ENCODE measurements at places on chromosomes 4 and X.

GRCh38 chrX:149638860-149639259 lies 7.3 kb upstream of the TMEM185A start:
- DNase-seq, result no peak

DNA sequence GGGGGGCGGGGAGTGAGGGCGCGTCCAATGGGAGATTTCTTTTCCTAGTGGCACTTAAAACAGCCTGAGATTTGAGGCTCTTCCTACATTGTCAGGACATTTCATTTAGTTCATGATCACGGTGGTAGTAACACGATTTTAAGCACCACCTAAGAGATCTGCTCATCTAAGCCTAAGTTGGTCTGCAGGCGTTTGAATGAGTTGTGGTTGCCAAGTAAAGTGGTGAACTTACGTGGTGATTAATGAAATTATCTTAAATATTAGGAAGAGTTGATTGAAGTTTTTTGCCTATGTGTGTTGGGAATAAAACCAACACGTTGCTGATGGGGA lies 1.1 kb downstream of the HTT start:
- DNase-seq, result no peak

DNA sequence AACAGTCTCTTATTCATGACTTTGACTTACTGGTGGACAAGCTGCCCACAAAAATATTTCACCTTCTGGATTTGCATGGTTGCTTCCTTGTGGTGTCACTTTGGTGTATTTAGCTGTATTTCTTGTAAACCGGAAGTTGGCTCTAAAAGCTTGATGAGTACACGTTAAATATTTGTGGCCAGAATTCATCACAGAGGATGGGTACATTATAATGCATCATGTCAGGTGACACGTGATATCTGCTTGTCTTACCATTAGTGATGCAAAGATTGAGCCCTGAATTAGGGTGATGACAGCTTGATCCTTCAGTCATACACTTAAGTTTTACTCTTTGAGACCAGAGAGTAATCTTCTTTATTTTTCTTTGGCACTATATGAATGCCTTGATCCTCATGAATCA lies 188.3 kb upstream of the RPS6KA3 start:
- DNase-seq, result no peak

DNA sequence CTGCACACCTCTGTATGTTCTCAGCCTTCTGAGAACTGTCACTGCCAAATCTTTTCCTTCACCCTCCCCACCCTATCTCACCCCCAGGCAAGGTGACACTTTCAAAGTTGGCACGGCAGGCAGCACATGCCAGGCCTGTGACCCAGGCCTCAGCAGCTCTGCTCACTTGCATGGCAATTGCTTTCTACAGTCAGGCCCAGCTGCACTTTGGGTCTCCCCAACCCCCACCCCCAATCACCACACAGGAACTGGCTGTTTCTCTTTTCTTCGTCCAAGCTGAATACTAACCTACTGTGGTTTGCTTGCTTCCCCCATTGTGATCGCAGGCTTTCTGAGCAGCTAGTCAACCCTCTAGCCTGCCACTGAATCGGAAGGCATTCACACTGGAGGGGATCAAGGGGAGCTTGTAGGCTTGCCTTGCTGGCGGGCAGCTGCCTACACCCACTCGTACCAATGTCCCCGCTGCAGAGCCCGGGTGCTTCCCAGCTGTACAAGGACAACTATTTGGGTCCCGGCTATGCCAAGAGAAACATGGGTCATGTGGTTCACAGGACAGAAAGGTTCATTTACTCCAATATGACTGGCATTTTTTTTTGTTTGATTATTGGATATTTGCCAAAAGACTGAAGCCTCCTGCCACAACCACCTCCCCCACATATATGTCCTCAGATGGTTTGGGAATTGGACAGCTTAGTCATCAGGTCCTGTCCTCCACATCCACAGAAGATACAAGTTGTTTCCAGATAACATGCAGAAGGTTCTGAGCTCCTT lies 28.1 kb downstream of the SLC25A43 start:
- DNase-seq, result no peak

- DNase-seq, result no peak
These were observed 433.8 kb upstream of the FAT1 start for GRCh38 chr4:187157380-187157958.

DNA sequence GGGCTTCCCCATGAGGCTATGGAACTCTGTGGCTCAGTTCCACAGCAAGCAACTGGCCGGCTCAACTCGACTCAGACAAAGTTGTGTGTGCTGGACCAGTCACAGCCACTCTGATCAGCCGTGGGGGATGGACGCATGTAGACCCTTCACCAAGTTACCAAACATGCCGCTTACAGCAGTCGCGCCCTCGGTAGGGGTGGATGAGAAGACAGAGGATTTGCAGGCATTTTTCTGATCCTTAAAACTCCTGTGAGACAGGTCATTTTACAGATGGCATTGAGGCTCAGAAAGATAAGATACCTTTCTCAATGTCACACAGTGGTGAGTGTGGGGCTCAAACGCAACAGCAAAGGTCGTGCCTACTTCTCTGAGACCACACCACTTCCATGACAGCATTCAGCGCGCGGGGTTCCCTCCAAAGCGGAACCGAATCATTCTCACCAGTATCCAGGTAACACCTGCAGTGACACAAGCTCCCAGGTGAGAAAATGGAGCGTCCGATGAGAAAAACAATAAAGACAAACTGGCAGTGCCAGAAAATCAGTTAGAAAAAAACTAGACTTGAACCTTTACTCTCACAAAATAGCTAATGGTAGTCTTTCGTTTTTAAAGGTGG lies 83.6 kb downstream of the RELL1 start:
- DNase-seq, result no peak

DNA sequence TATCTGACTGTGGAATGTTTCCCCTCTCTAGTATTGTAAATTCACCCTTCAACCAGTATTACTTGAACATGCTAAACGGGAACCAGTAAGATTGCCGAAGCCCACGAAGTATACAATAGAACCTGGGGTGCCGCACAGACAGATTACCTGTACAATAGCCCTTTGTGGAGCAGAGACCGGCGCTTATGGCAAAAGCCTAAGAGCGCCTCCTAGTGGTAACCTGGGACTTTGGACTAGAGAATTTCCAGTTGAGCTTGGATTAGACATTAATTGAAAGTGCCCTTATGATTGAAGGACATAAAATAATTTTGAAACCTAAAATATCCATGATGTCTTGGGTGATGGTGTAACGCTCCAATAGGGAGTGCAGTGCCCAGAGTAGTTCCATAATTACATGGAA lies 14.1 kb downstream of the ZNF157 start:
- DNase-seq, result peak; percentile 11

GRCh38 chrX:16476692-16477091 lies 173.3 kb upstream of the S100G start:
- no peak for DNase-seq

DNA sequence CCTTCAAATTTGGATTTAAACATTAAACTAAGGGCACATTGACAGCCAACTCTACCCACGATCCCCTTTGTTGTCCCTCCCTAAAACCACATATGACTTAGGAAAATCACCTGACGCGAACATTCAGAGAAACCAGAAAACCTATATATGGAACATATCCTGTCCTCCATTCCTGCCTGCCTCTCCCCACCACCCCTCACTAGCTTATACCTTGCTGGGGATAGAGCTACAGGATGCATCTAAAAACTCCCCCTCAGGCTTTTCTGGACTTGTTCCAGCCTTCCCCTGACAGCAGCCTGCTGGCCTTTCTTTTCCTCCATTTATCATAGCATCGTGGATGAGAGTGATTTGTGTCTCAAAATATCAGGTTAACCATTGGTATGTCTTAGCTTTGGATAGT lies 8.8 kb downstream of the STK26 start:
- DNase-seq, result no peak

GRCh38 chrX:40097141-40097503 lies 636 bp downstream of the BCOR start:
- no peak for DNase-seq

DNA sequence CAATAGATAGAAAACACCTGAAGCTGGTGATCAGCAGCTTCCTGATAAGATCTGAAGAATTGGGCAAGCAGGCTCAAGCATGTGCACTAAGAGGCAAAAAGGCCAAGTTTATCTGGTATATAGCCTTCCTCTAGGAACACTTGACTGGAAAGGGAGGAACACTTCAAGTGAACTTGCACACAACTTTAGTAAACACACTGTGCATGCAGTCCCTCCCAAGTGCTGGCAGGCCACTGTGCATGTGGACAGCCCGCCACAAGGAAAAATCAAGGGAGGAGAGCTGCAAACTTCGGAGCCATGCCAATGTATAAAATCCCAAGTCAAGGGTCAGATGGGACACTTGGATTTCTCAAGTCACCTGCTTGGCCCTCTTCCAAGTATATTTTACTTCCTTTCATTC lies 645.8 kb upstream of the NDST4 start:
- no peak for DNase-seq
